SW 1271 (cell line): ENCODE measurements at places on chromosomes 2 and 18.

GRCh38 chr2:46489423-46490174, 10.2 kb downstream of the TMEM247 start:
- no peak for DNase-seq

DNA sequence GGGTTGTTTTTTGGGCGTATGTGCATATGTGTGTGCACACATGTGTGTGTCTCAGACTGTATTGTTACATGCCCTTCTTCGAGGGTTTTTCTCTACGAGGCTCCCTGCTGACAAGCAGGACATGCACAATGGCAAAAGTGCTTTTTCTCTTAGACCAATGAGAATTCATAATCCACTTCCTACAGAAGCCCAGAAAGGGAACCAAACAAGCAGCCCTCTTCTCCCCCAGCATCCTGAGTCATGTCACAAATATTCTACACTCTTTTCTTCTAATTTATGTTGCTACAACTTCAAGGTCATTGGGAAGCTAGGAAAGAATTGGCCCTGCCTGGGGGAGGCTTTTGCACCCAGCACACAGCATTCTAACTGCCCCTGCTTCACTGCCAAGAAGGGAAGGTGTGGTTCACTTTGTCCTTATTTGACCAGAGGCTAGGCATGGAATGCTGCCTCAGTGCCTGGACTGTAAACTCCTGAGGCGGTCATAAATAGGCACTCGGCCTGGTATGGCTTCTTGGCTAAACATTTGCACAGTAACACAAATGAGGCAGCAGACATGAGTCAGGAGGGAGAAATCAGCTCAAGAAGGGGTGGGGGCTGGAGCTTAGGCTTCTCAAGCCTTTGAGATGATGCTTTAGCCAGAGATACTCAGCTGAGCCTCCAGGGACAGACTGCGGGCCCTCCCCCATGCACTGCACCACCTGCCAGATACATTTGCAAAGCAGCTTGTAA, 92.7 kb upstream of the KLF7 start:
- no peak for DNase-seq

- DNase-seq = no peak
These were observed 51.1 kb downstream of the LONRF2 start for GRCh38 chr2:100271210-100271609.

DNA sequence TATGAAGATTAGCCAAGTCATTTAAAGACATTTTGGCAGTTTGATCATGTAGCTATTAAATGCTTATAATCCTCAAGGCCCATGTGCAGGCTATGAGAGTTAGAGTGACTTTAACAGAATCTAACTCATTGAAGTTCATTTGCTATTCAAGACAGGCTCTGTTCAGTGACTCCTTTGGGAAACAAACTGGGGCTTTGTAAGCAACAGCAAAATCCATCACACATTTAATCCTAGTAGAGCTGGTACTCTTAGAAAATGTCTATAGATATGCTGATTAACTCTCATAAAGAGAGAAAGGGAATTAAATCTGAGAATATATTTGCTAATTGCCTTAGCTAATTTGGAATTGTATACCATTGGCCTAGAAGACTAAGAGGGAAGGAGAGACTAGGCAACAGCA, 182.8 kb upstream of the SESTD1 start:
- DNase-seq = no peak

DNA sequence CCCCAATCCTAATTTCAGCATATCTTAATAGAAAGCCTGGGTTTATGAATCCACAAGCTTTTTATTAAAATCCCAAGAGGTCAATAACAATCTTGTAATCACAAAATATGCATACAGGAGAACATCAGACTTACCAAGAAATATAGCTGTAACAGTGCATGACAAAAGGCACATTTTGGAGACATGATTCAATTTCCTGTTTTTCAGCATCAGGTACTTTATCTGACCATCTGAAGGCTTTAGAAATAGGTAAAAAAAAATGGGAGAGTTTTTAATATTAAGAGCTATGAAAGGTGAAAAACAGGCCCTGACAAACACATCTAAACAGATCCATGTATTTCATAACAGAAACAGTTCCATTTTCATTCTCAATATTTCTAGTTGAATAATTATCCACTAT, 89.9 kb upstream of the EFEMP1 start:
- no peak for DNase-seq

DNA sequence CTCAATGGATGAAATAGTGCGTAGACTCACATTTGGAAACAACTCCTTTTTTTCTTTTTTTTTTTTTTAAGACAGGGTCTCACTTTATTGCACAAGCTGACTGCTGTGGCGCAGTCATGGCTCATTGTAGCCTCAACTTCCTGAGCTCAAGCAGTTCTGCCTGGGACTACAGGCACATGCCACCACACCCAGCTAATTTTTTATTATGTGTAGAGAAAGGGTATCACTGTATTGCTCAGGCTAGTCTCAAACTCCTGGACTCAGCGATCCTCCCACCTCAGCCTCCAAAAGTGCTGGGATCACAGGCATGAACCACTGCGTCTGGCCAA, 17.4 kb downstream of the HAT1 start:
- no peak for DNase-seq

DNA sequence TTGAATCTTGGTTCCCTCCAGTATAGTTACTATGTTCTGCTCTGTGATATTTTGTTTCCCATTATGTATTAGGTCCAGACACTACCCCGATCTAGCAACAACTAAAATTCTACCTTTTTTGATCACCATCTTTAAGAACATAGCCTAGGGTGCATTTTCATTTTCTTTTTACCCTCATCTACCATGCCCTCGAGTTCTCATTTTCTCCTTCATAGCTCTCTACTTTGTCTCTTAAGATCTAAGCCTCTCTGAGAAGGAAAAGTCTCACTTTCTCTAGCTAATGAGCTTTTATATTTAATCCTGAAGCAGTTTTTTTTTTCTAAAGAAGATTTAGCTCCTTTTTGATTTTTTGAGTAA, 1089.4 kb upstream of the SLC39A10 start:
- no peak for DNase-seq

DNA sequence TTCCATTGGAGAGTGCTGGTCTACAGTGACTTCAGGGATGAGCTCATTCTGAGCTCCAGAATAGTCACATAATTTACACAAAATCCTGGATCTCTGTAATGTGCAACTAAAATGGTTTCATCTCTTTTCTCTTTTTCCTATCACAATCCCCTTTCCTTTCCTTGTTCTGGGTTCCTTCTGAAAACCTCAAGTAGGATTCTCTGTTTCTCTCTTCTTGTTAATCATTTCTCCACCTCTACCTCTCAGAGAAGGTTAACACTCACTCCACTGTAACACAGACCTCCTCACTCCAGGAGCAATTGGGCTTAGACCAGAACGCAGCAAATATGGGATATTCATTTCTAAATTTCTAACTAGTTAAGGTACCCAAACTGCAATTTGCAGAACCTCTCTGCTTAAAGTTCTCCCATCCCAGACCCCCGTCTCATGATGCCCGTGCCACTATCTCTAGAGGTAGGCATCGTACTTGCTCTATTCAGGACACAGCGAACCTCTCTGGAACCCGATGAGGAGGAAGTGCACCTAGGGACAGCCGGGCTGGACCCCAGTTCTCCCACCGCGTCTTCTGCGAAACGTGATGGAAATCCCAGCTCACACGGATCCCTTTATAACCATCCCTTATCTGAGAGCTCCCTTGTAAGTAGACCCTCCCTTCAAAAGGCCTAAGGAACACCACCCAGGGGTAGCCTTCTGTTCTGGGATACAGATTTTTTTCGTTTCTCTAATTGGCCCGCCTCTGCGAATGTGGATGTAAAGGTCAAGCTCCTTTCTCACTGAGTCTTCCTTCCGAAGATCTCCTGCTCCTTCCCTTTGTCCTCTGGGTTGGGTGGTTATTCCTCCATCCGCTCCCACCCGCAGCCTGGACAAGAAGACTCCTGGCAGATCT, 1.3 kb downstream of the FOXI3 start:
- DNase-seq = no peak

GRCh38 chr18:75238786-75239185, 28.2 kb downstream of the TSHZ1 start:
- no peak for DNase-seq

DNA sequence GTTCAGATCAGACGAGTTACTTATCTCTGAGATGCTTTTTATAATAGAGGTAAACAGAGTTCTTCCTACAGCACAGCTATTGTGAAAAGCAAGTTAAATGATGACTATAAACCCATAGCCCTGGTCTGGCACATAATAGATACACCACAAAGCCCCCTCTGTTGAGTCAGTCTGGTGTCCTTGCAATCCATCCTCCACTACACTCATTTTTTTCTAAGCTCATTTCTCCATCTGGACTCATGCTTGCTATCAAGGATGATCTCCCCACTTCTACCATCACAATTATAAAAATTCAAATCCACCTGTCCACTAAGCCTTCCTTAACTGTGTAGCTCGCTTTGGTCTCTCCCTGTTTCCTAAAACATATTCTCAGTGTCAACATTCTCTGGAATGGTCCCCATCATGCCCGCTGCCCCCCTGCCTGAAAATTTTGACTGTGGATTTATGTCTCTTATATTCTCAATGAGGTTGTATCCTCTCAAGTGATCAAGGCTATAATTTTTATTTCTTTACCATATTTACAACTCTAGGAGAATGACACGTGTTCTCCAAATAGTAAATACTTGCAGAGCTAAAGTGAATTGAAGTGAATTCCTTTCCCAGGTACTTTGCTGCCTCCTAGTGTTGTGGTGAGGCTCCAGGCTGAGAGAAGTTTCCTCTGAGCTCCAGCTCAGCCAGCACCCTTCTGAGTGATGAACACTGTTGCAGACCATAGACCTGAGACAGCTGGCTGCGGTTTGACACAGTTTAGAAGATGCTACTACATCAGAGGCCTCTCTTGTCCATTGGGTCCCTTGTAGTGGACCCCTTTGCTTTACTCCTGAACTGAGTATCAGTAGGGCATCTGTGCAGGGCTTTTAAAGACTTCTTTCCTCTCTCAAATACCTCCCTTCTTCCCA, 108.7 kb downstream of the DPP10 start:
- no peak for DNase-seq

DNA sequence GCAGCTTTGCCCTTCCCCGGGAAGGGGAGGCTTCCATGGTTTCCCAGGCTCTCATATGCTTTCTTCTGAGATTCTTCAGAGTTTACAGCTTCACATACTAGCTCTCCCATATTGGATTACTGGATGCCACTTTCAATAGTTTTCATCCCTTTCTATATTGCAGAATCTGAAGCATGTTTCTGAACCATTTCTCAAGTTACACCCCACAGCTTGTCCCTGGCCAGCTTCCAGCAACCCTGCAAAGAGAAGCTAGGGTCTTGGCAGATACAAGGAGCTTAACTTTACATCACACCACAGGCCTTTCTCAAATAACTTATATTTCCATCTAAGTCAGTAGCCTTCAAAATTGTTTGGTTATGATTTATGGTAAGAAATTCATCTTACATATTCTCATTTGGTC, 39.6 kb downstream of the LHCGR start:
- DNase-seq = no peak

DNA sequence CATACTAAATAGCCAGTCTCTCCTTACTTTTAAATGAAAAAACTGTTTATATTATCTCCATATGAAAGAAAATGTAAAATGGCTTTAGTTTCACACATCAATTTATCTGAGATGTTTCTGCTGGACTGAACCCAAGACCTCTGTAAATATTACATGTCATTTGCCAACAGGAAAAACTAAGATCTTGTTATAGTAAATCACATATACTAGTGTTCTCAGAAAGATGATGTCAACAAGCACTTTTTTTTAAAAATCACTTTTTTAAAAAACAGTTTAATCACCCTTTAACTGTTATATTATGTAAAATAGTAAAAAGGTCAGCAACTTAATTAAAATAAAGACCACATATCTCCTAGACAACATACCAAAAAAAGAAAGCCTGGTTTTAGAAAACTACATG, 46.3 kb downstream of the PTPN2 start:
- no peak for DNase-seq

- DNase-seq = no peak
These were observed 78.0 kb upstream of the RPL31 start for GRCh38 chr2:100924122-100924519.

DNA sequence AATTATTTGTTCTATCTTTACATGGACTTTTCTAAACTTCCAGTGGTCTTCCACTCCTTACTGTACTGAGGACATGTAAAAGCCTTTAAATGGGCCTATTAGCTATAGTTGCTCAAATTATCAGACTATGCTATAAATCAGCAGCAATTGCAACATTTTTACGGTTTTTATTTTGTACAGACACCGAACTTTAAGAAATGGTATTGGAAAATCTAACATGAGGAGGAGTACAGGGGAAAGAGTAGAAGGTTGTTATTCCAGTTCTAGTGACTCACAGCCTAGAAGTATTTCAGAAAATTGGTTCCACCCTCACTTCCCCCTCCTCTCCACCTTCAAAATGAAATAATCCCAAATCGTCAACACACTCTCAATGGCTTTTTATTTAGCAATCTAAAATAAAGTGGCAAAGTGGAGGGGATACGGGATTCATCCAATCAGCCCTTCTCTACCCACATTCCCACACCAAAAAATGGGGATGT, 1.1 kb downstream of the NCKAP1 start:
- DNase-seq = no peak

- DNase-seq = no peak
These were observed 803.2 kb upstream of the POU3F3 start for GRCh38 chr2:104050656-104051242.
